Activated CD8-positive, alpha-beta memory T cell treated with anti-CD3 and anti-CD28 coated beads for 4 hours (primary cell): ENCODE measurements at places on chromosomes 7 and 10.

DNA sequence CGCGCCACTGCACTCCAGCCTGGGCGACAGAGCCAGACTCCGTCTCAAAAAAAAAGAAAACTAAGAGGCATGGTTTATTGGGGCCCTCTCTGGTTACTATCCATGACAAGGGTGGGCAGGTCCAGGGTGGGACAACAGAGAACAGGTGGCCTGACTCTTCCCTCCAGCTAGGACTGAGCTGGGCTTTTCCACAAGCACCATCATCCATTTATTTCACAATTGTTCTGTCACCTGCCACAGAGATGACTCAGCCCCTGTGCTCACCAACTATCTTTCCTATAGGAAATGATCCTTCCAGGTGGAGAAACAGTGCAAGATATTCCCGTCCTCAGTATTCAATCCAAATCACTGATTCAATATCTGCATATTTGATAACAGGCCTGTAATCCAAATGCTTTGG, 44.9 kb upstream of the MYL10 start:
- no peak for DNase-seq

GRCh38 chr10:7101451-7101850, 309.4 kb downstream of the SFMBT2 start:
- no peak for DNase-seq

GRCh38 chr7:158270856-158271413, 316.7 kb downstream of the PTPRN2 start:
- no peak for DNase-seq

DNA sequence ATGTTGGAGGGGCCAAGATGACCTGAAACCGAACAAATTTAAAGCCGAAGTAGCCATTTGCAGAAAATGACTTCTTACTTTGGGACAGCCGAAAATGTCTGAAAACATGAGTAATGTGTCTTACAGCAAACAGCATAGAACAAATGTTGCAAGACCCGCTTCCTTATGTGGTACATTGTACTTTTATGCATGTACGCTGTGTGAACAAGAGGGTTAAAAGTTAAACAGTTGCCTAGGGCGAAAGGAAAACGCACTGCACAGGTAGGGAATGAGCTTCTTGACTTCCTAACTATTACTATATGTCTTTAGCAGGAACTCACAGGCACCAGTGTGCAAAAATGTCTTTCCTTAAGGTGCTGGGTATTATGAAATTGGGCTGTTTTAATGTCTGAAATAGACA, 303.5 kb upstream of the MGMT start:
- DNase-seq = no peak

GRCh38 chr10:6406220-6407033, 173.6 kb downstream of the PRKCQ start:
- no peak for DNase-seq

- no peak for DNase-seq
Measured at GRCh38 chr7:42381161-42381560, 144.2 kb upstream of the GLI3 start.

DNA sequence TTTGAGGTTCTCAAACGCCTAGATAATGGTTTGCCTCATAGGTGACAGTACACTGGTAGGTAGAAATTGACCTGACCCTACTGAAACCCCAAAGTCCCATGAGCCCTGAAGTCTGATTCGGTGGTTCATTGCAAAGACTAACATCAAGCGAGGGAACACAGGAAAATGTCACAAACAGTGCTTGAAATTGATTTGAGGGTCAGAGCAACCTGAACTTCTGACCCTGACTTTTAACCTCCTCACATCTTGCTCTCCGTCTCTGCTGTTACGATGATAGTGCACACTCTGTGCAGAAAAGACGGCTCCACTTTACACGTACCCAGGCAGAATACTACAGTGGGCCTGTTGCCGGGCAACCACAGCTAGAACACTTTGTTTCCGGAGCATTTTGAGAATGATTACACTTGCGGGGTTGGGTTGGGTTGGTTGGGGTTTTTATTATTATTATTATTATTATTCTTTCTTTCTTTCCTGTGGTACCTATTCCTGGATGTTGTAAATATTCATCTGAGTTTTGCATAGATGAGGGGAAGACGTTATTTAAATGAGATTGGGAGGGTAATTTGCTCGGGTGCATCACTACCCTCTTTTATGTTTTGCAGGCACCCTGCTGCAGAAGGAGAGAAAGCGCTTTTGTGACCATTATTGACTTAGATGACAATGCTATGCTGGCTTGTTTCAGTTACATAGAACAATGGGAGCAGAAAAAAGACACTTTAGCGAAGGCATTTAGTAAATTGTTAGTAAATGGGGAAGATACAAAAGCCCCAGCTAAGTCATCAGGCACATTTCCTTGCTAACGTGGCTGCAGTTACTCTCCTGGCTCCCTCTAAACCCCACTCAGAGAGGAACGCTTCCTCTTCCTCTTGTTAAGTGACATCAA, 438.1 kb upstream of the NRP1 start:
- no peak for DNase-seq

DNA sequence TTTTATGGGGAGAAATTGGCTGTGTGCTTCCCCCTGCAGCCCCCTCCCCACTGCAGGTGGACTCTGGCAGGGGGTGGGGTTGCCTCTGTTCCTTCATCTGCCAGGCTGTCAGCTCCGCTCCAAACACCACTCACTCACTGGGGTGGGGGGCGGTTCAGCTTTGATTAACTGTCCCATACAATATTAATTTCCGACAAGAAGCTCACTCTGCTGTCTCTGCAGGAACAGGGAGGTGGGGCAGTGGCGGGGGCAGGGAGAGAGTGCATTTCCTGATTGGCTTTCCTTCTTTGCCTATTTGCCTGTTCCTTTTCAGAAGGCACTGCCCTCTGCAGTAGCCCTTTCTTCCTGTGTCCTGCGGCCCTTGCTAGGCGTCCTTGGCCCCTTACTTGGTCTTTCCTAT, 500.8 kb downstream of the PLXNA4 start:
- DNase-seq = no peak

DNA sequence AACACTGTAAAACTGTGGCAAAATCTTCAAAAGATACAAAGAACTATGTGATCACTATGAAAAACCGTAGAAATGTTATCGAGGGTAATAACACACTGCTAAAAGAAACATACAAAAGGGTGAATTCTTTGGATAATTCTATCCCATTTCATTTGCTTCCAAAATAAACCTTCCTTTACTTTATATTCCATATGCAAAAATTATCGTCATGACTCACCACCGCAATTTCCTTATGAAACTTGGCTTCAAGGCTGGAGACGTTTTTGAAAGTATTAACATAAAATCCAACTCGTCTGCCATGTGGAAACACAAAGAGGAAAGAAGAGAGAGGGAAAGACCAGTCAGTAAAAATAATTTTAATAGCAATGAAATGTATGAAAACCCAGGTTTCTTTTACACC, 165.2 kb downstream of the AMPH start:
- no peak for DNase-seq

GRCh38 chr7:70432567-70433001, 699.4 kb upstream of the GALNT17 start:
- DNase-seq = no peak

GRCh38 chr7:50709151-50709550, 73.5 kb downstream of the GRB10 start:
- DNase-seq = no peak

GRCh38 chr10:74859546-74859945, 33.1 kb downstream of the KAT6B start:
- DNase-seq = no peak

DNA sequence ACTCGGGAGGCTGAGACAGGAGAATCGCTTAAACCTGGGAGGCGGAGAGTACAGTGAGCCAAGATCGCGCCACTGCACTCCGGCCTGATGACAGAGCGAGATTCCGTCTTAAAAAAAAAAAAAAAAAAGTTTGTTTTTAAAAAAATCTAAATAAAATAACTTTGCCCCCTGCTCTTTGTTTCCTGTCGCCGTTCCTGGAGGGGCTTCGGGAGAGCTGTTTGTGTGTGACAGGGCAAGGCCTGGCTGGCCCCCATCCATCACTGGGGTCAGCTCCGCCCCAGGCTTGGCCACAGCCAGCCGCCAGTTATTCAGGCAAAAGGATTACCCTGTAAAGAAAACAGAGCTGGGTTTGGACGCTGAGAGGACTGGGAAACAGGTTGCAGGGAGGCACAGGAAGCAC, 16.4 kb downstream of the LEP start:
- no peak for DNase-seq

- no peak for DNase-seq
Measured at GRCh38 chr7:41882256-41882655, 179.4 kb upstream of the INHBA start.

- no peak for DNase-seq
Measured at GRCh38 chr10:62907470-62908212, 91.5 kb upstream of the EGR2 start.

- no peak for DNase-seq
Measured at GRCh38 chr10:111221682-111222480, 145.1 kb downstream of the ADRA2A start.

GRCh38 chr7:78218051-78218450, 419.5 kb downstream of the PHTF2 start:
- no peak for DNase-seq

DNA sequence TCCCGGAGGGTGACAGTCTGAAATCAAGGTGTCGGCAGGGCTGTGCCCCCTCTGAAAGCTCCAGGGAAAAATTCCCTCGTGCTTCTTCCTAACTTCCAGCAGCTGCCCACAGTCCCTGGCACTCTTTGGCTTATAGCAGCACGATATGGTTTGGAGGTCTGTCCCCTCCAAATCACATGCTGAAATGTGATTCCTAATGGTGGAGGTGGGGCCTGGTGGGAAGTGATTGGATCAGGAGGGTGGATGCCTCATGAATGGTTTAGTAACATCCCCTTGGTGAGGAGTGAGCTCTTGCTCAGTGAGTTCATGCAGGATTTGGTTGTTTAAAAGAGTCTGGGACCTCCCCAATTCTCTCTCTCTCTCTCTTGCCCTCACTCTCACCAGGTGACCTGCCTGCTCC, 51.1 kb downstream of the GPAM start:
- no peak for DNase-seq

- DNase-seq = no peak
Measured at GRCh38 chr10:44398747-44399658, 14.1 kb upstream of the CXCL12 start.

DNA sequence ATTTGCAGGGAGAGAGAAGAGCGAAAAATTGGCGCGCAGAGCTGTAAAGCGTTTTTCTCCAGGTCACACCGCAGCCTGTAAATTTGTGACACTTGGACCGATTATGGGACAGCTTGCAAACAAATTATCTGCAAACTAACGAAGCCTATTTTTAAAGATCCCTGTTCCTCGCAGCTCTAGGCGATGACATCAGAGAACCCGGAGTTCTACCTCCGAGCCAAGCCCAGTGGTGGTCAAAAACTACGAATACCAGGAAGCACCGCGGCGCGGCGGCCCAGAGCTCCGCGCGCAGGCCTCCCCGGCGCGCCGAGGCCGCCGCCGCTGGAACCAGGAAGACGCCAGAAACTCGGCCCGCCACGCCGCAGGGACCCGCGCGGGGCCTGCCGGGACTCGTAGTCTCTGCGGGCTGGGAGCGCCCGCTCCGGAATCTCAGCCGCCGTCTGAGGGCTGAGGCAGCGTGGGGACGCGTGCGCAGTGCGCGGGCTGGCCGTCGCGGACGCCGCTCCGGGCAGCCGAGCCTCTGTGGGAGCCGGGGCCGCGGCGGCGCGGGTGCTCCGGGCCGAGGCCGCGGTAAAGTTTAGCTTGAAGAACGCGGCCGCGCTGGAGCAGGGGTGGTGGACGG, at the start of gene PLEKHA1:
Gene PLEKHA1, plus strand, starts transcription at position 472 of the 622 bp plus-strand sequence. CDS start 18,493 bp downstream, outside the sequence.
- peak; percentile 86 for DNase-seq

GRCh38 chr10:52111101-52111891, 202.8 kb upstream of the DKK1 start:
- DNase-seq = no peak

DNA sequence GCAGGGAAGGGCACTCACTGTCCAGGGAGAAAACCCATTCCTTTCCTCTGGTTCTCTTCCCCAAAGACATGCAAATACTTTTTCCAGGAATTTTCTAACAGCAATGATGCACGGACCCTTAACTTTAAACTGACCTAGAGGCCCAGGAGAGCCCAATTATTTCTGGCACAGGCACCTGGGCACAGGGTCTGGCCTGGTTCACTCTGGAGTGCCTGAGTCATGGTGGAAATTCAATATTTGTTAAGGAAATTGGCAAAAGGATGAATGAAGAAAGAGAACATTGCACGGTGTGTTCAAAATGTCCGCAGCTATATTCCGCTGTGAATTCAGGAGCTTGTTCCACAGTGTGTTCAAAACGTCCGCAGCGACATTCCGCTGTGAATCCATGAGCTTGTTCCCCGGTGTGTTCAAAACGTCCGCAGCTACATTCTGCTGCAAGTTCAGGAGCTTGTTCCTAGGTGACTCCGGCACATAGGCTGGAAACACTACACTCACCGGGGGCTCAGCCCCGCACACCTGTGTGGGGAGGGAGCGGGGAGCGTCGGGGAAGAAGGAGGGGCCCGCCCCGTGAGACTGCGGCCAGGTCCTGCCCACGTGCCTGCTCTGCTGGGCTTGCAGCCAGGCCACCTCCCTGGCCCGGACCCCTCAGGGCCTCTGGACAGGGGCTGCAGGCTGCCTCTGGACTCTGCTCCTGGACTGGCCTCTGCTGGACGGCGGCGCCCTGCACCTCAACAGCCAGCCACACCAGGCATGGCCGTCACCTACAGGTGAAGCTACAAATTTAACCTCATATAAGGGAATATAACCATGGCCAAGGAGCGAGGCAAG, 72.0 kb upstream of the FAM20C start:
- DNase-seq = no peak

- no peak for DNase-seq
Measured at GRCh38 chr10:124301736-124302135, 117.0 kb downstream of the OAT start.

DNA sequence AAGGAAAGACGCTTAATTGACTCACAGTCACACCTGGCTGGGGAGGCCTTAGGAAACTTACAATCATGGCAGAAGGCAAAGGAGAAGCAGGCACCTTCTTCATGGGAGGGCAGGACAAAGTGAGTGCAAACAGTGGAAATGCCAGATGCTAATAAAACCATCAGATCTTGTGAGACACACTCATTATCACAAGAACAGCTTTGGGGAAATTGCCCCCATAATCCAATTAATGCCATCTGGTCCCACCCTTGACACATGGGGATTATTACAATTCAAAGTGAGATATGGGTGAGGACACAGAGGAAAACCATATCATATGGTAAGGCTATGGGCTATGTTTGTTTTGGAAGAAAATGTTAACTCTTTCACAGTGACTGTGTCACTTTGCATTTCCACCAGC, 1272.5 kb upstream of the CELF2 start:
- DNase-seq = no peak

DNA sequence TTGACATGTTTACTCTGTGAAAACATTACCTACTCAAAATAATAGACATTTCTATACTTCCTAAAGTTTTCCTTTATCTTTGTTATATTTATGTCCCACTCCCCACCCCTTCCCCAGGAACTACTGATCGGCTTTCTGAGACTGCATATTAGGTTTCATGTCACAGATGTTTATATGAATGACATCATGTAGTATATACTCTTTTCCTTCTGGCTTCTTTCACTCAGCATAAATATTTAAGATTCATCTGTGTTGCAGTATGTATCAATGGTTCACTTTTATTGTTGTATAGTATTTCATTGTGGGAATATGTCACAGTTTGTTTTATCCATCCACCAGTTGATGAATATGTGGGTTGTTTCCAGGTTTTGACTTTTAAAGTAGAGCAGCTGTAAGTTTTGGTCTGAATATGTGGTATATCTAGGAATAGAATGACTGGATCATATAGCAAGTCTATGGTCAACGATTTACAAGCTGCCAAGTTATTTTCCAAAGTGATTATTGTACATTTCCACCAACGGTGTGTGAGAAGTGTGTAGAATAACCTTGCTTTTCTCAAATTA, 73.8 kb upstream of the CAV2 start:
- DNase-seq = no peak
